NB4 (cell line): ENCODE measurements at places on chromosomes 16 and 17.
A peak's percentile ranks its signal among the peaks of the same experiment; 100 is the strongest.

DNA sequence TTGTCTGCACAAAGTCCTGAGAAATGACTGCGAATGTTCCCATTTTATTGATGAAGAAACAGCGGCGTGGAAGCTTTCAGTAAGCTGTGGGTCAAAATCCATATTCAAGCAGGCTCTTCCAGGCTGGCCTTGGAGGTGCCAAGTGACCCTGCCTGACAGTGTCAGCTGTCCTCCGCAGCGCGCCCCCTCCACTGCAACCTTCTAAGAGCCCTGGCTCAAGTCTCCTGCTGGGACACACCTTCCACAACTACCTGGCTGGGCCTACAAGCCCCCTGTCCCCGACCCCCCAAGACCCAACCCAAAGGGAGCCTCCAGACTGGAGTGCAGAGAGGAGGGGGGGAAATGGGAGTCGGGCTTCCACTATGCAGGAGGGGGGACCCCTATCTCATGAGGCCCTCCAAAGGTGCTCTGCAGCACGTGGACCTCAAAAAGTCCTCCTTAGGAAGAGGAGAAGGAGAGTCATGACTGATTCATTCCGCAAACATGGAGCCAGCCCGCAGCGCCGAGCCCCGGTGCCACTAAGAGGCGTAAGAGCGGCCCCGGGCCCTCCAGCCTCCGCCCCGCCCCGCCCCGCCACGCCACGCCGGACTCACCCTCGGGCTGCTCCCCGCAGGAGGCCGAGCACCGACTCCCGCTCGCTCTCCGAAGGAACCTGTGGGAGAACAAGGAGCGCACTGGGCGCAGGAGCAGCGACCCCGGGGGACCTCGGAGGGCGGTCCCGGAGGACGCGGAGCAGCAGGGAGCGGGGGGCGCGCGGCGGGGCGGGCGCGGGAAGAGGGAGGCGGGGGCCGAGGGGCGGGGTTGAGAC lies 574 bp downstream of the MPP3 start:
- no peak for DNase-seq

DNA sequence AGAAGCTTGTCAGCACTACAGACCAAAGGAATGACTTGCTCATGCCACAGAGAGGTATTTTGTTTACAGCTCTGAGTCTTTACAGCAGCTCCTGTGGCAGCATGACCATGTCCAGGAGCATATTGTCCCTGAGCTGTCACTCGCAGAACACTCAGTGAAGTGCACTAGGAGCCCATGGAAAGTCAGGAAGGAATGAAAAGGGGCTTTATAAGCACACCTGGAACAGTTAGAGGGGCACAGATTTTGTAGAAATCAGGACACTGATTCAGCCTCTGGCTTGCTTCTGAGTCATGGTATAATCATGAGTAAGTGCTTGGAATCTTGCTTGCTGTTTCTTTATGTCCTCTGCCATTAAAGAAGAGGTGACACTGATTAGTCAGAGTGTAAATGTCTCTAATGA lies 41.0 kb downstream of the TADA2A start:
- no peak for DNase-seq

DNA sequence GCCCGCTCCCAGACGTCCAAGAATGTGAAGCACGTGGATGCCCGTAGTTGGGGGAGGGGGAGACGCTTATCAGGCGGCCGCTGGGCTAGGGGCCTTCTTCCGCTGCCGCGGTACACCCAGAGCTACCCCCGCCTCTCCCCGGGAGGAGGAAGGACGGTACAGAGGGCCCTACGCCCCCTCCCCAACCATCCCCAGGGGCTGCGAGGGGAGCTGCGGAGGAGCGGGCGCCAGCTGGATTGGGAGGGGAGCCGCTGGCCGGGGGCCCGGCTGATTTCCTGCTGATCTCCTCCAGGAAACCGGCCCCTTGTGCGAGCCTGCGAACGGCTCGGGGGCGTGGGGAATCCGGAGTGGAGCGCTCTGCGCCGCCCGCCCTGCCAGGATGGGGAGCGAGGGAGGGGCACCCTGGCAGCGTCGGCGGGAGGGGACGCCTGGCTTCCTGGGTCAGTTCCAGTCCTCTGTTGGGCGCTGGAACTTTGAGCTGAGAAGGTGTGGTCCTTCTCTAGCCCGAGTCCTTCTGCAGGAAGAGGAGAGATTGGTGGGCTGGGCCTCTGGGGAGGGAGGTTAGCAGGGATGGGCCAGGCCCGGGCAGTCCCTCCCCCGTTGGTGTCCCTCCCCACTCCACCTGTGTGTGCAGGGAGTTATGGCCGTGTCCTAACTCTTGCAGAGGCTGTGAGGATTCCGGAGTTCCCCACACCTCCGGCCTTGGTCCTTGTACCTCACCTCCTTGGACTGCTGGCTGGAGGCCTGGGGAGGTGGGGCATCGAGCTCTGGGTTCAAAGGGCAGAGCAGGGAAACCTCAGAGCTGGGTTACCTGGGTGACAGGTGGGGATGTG lies 19.2 kb downstream of the GJD3 start:
- DNase-seq: peak; percentile 76

GRCh38 chr17:34253139-34253525 lies 2.0 kb upstream of the CCL2 start:
- DNase-seq: no peak

DNA sequence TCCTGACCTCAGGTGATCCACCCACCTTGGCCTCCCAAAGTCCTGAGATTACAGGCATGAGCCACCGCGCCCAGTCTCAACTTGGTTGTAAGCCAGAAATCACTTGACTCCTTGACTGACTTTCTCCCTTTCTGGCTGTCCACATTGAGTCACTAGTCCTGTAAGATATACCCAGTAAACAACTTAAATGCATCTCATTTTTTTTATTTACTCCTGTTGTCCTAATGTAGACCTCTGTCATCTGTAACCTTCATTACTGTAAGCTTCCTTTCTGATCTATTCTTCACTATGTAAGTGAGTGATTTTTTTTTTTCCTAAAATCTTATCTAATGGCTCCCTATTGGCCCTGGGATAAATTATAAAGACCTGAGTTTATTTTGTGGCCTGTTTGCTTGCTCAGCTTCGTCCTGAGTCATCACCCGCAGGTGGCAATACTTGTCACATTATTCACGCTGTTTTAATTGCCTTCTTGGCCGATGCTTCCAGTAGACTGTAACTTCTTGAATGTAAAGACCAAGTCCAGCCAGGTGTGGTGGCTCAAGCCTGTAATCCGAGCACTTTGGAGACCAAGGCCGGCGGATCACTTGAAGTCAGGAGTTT lies 41.0 kb downstream of the PAFAH1B1 start:
- DNase-seq: no peak

GRCh38 chr17:47279062-47279801 lies 25.6 kb downstream of the ITGB3 start:
- peak; percentile 84 for DNase-seq

DNA sequence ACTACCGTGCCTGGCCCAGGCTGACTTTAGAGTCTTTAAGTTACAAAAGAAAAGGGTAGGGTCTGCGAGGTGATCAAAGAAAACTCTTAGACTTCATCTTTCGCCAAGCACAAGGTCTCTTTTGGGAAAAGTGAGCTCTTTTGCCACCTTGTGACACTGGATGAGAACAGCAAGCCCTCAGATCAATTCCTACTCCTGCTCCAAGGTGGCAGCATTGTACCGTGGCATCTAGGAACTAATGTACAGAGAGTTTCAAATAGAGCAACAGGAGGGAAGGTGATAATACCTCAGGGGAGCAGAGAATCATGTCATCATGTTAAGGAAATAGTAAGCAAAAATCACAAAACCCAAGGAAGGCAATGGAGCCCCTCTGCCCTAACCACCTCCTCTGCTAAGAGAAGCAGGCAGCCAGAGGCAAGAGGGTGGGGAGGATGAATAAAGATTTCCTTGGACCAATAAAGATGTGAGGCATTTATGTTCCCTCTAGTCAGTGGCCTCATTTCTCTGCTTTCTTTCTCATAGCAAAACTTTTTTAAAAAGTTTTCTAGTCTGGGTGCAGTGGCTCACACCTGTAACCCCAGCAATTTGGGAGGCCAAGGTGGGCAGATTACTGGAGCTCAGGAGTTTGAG lies 2.1 kb upstream of the C17orf78 start:
- DNase-seq: peak; percentile 90

DNA sequence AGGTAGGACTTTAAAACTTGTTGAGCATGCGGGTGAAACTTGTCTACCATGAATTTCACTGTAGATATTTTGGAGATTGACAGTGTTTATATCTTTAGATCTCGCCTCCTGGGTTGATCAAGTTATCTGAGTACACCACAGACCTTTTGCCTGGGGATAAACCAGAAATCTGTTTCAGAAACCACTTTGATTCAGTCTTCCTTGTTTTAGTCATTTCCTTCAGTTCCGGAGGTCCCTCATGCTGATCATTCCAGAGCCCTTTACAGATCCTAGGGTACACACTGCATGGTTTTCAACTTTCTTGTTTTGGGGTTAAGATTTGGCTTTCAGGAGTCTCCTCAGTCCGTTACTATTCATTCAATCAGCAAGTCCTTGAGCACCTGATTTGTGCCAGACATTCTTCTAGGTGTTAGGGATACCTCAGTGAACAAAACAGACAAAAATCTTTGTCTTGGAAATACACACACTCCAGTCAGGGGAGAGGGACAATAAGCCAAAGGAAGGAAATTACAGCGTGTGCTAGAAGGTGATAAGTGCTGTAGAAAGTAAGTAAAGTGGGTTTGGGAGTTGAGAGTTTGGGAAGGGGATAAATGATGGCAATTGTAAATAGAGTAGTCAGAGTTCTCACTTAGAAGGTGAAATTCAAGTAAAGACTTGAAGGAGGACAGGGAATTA lies 12.2 kb downstream of the NOD2 start:
- DNase-seq: no peak
